HFFc6 (cell line): ENCODE measurements at places on chromosomes 16 and 17.

DNA sequence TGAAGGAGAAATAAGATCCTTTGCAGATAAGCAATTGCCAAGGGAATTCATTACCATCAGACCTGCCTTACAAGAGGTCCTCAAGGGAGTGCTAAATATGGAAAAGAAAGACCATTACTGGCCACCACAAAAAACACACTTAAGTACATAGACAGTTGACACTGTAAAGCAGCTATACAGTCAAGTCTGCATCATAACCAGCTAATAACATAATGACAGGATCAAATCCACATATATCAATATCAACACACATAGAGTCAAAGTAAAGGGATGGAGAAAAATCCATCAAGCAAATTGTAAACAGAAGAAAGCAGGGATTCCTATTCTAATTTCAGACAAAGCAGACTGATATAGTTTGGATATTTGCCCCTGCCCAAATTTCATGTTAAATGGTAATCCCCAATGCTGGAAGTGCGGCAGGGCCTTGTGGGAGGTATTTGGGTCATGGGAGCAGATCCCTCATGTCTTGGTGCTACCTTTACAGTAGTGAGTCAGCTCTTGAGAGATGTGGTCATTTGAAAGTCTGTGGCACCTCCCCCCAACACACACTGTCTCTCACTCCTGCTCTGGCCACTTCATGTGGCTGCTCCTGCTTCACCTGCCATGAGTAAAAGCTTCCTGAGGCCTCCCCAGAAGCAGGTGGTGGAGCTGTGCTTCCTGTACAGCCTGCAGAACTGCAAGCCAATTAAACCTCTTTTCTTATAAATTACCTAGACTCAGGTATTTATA is 32.8 kb downstream of the TANC2 start:
- DNase-seq = no peak

- no peak for DNase-seq
Observed at GRCh38 chr16:67216612-67217490, 10.1 kb upstream of the TMEM208 start.

DNA sequence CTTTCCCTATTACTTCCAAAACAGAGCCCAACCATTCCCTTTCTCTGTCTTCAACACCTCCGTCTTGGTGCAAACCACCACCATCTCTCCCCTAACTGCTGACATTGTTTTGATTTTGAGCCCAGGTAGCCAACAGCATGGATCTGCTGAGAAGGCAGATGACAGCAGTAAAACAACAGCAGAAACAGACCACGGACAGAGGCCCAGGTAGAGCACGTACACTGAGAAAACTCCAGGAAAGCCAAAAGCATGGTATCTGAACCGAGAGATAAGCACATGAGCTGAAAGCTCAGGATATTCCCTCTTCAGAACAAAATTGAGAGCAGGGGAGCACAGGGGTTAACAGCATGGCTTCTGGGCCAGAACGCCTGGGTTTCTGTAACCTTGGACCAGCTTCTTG is 18.9 kb upstream of the MAP3K14 start:
- DNase-seq = no peak

- peak; percentile 54 for DNase-seq
Observed at GRCh38 chr17:41211845-41212466, 14.5 kb upstream of the KRTAP9-2 start.

DNA sequence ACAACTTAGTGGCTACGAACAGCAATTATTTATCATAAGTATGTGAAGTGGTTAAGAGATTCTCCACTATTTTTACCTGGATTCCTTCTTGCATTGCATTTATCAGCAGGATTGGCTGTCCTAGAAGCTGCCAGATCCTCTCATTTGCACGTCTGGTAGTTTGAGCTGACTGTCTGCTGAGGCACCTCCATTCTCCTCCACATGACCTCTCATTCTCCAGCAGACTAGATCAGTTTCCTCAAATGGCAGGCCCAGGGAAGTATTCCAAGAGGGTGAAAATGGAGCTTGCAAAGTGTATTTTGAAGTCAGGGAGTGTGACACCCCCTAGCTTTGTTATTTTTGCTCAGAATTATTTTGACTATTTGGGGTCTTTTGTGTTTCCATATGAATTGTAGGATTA is 870.1 kb downstream of the CDH11 start:
- no peak for DNase-seq

DNA sequence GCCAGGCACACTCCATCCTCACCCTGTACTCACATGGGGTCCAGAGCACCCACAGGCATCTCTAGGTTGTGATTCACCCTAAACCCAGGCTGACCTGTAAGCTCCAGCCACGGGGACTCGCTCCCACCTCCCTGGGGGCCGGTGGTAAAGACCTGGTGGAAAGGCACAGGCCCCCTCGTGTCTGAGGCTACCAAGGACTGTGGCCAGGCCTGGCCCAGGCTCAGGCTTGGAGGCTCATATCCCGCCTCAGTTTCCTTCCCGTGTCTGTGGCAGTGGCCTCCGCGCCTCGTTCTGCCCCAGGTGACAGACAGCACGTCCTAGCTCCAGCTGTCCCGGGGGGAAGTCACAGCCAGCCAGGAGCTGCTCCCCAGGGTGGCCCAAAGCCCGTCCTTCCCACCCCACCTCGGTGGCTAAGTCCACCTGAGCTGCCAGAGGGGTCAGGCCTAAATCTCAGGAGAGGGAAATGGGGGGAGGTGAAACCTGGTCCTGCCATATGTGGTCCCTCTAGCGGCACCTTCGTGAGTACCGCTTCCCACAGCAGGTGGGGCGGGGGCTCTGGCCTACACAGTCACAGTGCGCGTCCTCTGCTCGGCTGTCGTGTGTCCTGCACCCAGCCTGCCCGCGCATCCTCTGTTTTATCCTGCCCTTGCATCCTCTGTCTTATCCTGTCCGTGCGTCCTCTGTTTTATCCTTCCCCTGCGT is 12.6 kb downstream of the CDH15 start:
- no peak for DNase-seq

DNA sequence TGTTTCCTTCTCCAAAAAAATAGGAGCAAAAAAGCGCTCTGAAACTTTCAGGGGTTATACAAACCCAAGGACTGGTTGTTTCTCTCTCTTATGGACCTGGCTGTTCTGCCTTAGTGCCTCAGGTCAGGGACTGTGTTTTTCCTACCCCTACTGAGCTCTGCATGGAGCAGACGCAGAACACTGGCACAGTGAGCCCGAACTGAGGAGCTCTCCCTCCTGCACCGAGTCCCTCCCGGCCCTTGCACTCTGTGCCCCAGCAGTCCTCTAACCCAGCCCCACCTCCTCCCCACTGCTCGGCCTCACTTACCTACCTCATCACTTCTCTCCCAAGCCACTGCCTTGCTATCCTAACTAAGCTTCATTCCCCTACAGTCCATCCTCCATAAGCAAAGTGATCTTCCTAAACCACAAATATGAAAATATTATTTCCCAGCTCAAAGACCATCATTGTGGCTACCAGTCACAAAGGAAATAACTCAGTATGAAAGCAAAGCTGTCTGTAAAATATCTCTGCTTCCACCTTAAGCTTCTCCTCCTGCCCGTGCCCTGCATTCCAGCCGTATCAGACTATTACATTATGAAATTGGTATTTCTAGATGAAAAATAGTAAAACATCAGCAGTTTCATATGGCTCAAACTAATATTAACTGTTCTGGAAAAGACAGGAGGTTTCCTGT is 13.6 kb downstream of the MEIOB start:
- DNase-seq = no peak

DNA sequence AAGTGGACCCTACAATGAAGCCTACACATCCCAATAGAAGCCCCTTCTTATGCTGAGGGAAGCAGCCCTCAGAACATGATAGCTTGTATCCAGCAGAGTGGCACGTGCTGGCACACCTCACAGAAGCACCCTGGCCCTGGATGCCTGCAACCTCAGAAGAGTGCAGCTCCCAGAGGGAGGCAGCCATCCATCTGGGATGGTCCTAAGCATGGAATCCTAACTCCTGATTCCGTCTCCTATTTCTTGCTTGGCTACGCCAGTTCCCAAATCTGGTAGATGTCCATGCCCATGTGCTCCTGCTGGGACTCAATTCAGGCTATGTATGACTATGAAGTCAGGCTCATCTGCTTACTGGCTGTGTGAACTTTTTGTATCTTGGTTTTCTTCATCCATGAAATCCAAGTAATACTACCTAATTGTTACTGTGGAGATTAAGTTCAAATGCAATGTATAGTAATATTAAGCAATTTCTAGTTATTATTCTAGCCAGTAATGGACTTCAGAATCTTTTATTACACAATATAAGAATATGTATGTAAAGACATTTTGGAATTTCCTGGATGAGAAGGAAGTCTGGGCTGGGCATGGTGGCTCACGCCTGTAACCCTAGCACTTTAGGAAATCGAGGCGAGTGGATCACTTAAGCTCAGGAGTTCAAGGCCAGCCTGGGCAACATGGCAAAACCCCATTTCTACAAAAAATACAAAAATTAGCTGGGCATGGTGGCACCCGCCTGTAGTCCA is 32.4 kb downstream of the SIAH1 start:
- DNase-seq = no peak

GRCh38 chr17:69820876-69821473 is 254.1 kb upstream of the KCNJ16 start:
- DNase-seq = no peak

GRCh38 chr16:12569061-12569460 is 234.6 kb downstream of the CPPED1 start:
- no peak for DNase-seq

DNA sequence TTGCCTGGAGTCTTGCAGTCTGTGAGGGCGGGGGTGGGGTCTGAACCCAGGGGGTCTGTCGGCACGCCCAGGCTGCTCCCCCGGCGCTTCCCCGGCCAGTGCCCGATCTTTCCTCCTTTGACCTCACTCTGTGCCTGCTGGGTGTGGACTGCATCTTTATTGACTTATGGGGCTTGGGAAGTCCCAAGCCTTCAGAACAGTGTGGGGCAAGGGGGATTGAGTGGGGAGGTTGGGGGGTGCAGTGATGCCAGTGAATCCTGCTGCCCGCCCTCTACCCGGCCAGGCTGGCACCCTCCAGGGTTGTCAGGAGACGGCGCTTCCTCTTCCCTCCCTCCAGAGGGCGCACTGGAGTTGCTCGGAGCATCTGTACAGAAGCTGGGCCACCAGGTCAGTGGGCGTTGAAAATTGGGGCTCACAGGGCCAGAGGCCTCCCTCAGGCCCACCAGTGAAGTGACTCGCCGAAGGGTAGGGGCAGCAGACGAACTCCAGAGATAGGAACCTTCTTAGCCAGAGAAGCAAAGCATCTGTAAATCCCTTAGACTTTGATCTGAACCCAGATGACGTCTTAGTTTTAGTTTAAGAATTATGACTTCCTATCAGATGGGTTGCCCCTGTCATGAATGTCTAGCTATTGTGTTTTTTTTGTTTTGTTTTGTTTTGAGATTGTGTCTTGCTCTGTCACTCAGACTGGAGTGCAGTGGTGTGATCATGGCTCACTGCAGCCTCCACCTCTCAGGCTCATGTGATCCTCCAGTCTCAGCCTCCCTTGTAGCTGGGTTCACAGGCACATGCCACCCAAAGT is 184.8 kb upstream of the CIBAR2 start:
- DNase-seq = peak; percentile 18

DNA sequence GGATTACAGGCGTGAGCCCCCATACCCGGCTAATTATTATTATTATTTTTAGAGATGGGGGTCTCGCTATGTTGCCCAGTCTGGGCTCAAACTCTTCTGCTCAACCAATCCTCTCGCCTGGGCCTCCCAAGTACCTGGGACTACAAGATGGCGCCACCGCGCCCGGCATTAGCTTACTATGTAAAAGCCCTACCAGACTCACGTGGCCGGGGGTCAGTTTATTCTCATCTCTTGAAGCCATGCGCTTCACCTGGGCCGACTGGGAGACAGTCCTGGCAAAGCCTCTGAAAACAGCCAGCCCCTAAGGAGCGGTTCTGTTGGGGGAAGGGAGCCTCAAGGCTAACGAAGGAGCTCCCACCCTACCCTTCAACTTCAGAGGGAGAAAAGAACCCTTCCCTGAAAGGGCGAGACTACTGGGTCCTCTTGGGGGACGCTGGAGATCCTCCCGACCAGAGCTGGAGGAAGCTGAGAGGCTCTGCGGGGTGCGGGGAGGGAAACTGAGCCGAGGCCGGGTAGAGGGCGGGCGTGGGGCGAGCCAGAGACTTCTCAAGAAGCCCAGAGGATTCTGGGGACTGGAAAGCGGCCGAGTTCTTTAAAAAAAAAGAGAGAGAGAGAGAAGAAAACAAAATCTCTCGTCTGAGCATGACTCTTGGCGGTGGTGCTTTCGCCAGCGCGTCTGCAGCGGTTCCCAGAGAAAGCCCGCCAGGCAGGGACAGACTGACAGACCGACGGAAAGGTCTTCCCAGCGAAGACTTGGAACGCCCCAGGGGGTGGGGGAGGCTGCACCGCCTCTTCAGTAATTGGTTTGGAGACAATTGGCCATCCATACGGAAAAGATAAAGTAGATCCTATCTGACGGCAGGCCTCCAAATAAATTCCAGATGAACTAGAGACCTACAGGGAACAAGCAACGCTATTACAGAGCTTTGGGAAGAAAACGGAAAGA is 5.6 kb upstream of the TUBG2 start:
- DNase-seq = peak; percentile 69

- DNase-seq = no peak
Observed at GRCh38 chr16:15587152-15587825, 55.7 kb downstream of the MARF1 start.

DNA sequence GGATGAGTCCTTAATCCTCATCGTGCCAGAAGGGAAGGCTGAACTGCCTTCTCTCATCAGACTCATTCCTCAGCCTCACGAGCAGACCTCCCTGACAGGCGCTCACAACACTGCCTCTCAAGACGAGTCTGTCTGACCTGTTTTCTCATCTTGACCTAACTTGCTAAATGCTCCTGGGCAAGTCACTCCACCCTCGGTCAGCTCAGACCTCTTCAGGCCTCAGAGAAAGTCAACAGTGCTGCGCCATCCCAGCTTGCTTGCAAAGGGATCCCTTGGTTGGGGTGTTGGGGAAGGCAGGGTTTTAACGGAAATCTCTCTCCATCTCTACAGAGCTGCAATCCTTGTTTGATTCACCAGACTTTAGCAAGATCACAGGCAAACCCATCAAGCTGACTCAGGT is 15.0 kb downstream of the SERPINF1 start:
- DNase-seq = no peak

- DNase-seq = no peak
Observed at GRCh38 chr16:1914988-1915387, 3.2 kb downstream of the HS3ST6 start.

GRCh38 chr17:57453841-57454425 is 197.6 kb downstream of the MSI2 start:
- no peak for DNase-seq

GRCh38 chr16:1590930-1591705 is 20.8 kb downstream of the IFT140 start:
- no peak for DNase-seq

DNA sequence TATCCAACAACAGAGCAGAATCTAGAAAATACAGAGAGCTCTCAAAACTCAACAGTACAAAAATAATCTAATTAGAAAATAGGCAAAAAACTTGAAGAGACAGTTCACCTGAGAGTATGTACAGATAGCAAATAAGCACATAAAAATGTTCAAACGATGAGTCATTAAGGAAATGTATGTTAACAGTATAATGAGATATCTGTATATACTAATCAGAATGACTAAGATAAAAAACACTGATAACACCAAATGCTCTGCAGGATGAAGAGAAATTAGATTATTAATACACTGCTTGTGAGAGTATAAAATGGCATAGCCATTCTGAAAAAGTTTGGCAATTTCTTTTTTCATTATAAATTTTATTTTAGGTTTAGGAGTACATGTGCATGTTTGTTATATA is 1307.6 kb upstream of the GOT2 start:
- DNase-seq = no peak
